ENCODE measurements at places on chromosomes 4 and X. TPM values are rescaled to one million over a fixed set of nuclear protein-coding genes. Genes with fewer than 3 reads are reported as not detected.

DNA sequence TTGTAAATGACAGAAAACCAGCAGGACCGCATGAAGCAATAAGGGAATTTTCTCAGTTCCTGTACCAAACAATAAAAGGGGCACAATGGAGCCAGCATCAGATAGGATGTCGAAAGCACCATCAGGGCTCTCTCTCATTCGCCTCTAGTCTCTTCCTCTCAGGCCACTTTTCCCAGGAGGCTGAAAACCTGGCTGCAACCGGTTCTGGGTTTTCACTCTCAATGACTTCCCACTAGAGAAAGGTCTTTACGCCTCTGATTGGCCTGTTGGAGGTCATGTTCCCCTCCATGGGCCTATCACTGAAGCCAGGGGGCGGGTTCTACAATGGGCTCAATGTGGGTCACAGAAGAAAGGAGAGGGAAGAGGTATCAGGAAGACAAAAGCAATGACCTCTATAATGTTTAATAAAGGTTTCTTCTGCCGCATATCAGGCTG lies 29.3 kb downstream of the ZNF827 start:
- DNase-seq = peak; percentile 20

The PRDM8 gene
- polyA plus RNA-seq = 3.5 TPM

The SPANXD gene
- polyA plus RNA-seq = 13.1 TPM

The NWD2 gene
- polyA plus RNA-seq = not detected
